ENCODE measurements at places on chromosomes 1 and 21. TPM values are rescaled to one million over a fixed set of nuclear protein-coding genes. Genes with fewer than 3 reads are reported as not detected.

The LAPTM5 gene
- under 0.01 TPM for total RNA-seq

The KRTAP13-3 gene
- total RNA-seq, result not detected

The S100A8 gene
- total RNA-seq, result 50.0 TPM

The PCAT6 gene
- 0.51 TPM for total RNA-seq

The ANXA9 gene
- 0.90 TPM for total RNA-seq

The PADI2 gene
- 1.0 TPM for total RNA-seq

The TYW3 gene
- 9.7 TPM for total RNA-seq

The EPHB2 gene
- 10.0 TPM for total RNA-seq

The OLIG2 gene
- total RNA-seq, result not detected

The AXDND1 gene
- total RNA-seq, result 0.26 TPM

The C1orf56 gene
- total RNA-seq, result 0.53 TPM

The GSTM5 gene
- not detected for total RNA-seq

The CRNN gene
- 6.6 TPM for total RNA-seq

The CD160 gene
- total RNA-seq, result not detected

The DIO1 gene
- not detected for total RNA-seq

The GBP7 gene
- total RNA-seq, result not detected

The EFNA1 gene
- total RNA-seq, result 31.9 TPM

The FOXD2 gene
- under 0.01 TPM for total RNA-seq

The WDR64 gene
- not detected for total RNA-seq

The TMEM240 gene
- 0.64 TPM for total RNA-seq

The S100A7A gene
- not detected for total RNA-seq

The CHAF1B gene
- total RNA-seq, result 1.3 TPM

The COL6A2 gene
- 12.6 TPM for total RNA-seq

The PCP4L1 gene
- 0.26 TPM for total RNA-seq

The SPRR2E gene
- 3.7 TPM for total RNA-seq

The MPZ gene
- under 0.01 TPM for total RNA-seq
